ENCODE measurements at places on chromosomes 5 and 9.

DNA sequence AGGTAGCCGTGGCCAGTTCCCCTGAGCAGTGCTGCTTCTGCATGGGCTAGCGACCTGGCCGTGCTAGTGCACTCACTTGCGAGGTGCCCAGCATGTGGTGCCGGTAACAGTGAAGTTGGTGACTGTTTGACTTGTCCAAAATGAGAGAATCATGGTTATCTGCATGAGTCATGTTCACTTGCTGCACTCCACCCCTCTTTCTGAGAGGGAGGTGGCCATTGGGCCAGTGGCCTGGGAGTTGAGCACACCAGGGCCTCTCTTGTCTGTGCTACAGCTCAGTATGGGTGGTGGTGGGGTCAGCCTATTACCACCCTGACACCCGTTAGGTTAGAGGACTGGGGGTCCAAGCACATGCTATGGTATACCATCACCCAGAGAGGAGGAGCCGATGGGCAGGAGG, 55.4 kb upstream of the GARNL3 start:
- no peak for DNase-seq

GRCh38 chr5:160991205-160991604, 139.2 kb upstream of the ATP10B start:
- no peak for DNase-seq

GRCh38 chr5:91142819-91143218, 240.3 kb downstream of the ARRDC3 start:
- no peak for DNase-seq

DNA sequence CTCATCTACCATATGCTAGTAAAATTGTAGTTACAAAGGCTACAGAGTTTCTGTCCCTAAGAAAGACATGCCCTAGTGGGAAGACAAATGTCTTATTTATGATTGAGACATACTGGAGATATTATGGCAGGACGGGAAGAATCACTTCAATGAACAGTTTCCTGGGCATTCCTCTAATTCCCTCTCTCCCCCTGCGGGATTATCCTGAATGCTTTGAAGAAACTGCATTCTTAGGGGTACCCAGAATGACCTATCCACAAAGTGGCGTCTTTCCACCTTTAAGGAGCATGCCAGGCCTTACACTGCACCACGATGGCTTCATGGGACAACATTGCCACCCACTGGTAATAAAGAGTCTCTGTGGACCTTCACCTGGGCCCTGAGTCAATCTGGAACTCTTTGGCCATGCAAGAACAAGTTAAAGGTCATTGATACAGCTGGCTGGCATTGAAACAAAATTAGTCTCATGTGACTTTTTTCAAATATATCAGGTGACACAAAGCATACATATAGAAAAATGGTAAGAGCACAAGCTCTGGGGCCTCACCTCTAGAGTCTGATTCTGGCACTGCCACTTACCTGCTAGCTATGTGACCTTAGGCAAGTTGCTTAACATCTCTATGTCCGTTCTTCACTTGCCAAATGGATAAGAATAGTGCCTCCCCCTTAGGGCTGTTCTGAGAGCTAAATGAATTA, 32.0 kb downstream of the ANKRD55 start:
- DNase-seq = peak; percentile 15

DNA sequence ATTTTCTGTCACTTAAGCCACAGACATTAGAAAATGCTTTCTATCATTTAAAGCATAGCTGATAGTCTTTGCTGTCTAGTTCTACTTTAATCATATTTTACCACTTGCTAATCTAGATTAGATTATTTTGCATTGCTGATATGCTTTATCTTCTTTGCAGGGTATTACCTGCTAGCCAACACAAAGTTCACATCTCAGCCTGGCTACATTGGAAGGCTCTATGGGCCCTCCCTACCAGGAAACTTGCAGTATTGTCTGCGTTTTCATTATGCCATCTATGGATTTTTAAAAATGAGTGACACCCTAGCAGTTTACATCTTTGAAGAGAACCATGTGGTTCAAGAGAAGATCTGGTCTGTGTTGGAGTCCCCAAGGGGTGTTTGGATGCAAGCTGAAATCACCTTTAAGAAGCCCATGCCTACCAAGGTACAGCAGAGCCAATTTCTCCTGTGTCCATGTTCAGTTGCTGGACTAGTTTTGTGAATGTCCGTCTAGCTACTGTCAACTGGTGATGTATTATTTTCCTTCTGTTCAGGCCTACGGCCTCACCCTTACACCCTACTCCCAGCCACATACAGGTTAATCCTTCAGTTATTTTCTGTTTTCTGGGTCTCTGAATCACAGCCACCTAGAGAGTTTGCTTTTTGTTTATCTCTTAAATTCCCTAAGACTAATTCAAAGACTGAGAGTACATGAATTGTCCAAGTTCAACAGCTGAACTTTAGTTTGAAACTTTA, 99.9 kb downstream of the MAMDC2 start:
- DNase-seq = no peak

DNA sequence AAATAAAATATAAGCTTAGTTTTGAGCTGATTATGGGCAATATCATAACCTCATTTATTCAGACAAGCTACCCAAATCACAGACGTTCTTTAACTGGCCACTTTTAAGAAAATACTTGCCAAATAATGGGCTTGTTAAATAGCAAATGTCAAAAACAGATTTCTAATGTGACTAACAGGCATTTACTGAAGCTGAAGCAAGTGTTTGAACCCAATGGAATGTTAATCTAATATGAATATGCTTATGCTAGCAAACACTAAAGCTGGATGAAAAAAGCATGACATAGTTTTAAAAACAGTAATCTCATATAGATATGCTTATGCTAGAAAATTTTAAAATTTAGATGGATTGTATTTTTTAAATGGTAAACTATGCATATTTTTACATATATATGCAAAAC, 411.6 kb upstream of the PTGER4 start:
- DNase-seq = no peak
